ENCODE measurements at places on chromosomes 2 and 18.

DNA sequence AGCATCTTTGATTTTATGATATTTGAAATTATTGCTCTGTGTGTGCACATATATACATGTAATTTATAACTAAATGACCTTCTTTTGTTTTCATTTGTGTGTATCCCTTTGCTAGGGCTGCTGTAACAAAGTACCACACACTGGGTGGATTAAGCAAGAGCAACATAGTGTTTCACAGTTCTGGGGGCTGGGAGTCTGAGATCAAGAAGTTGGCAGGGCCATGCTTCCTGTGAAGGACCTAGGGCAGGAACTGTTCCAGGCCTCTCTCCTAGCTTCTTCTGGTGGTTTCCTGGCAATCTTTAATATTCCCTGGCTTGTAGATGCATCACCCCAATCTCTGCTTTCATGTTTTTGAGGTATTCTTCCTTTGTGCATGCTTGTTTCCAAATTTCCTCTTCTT, 1043.9 kb downstream of the TSN start:
- DNase-seq = no peak

DNA sequence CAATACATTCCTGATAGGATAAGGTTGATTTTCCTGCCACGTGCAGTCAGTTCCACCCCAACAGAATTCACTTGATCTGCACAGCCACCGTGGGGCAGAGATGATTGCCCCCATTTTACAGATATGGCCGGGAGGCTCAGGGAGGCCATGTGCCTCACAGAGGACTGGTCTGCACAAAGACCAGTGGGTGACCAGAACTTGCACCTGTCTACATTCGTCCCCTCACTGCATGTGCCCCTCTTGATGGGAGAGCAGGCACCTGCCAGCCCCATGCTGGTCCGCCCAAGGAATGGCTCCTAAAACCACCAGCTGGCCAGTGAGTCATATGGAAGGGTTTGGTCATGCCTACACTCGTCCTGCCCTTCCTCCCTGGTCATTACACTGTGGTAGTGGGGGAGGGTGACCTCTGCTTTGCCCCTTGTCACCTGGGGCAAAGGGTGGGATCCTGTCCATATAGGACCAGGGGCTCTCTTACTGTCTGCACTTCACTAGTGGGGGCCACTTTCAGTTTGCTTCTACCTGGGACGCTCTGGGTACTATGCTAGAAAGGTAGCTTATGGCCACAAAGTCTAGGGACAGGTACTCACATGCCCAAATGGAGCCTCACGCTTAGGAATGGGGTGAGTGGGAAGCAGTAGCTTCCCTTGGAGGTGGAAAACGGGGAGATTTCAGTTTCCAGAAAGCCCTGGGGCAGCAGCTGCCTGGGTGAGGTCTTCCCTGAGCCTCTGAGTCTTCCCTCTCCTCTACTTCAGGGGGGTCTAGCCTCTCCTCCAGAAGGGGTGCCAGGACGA, 14.7 kb downstream of the RRM2 start:
- no peak for DNase-seq

DNA sequence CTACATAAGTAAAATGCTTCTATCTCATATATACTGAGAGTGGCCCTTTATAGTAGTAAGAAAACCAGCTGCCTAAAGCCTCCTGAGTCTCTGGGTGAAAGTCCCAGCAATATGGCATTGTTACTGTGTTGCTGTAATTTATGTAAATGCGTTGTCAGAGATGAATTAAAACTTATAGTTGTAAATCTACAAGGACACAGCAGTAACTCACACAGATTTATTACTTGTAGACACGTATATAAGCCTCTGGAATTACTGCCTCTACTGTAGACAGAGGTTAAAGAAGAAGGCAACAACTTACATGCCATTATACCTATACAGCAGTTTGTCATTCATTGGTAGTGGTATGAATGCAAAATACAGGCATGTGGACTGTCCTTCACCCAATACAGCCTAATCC, 169.1 kb upstream of the BOD1L2 start:
- DNase-seq = no peak

DNA sequence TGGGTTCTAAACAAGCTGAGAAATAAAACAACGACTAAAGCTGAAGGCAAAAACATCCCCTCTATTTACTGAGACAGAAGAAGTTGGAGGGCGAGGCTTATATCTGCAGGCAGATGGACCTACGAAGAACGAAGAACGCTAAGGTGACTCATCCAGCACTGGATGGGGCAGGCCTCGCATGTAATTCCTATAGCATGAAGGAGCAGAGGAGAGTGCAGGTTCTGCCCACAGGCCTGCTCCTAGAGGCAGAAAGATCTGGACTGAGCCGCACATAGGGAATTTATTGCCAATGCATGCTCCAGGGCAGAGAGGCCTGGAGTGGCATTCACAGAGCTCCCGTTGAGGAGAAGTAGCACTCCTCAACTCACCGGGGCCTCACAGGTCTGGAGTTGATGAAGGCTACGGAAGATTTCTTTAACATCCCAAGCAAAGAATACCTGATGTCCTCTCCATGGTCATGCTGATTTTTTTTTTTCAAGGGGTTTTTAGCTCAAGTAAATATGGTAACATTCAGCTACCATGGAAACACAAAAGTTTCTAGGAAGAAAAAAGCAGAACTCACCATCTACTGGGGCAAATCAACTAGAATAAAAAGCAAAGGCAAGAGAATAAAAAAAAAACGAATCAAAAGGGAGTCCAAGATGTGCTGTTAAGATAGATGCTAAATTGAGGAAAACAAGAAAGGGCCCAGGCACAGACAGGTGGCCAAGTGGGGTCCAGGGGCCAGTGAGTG, 10.4 kb upstream of the METTL21A start:
- no peak for DNase-seq

DNA sequence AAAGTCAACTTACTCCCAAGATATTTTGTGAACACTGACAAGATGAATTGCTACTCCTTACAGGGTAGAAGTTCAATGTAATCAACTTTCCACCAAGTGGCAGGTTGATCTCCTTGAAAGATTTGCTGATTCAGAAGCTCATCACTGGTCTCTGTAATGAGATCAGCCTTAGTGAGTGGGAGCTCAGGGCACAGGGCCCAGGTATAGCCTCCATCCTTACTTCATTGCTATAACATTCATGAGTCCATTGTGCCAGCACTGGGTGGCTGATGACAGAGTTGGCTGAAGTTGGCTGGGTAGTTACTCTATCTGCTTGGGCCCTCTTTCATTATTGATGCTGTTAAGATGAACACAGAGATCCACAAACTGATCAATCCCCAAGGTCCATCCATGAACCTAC, 379.0 kb downstream of the IRS1 start:
- no peak for DNase-seq

GRCh38 chr2:29733213-29733612, 188.2 kb downstream of the ALK start:
- DNase-seq = no peak

DNA sequence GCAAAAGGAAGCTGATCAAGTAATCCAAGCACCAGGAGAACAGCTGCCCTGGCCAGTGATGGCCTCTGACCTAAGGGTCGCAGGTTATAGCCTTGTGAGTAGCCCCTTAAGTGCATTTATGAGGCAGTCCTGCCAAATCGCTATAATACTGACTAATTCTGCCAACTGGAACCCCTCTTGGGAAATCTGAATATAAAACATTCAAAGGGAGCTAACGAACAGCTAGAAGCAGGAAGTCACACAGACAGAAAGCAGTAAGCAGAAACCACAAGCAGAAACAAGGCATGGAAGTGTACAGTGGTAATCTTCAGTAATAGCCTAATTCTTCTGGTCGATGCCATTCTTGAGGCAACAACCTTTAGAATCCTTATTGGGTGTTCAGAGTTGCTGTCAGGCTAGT, 521.3 kb downstream of the METTL4 start:
- DNase-seq = no peak

- DNase-seq = no peak
Observed at GRCh38 chr2:66565291-66565690, 130.4 kb downstream of the MEIS1 start.

GRCh38 chr2:84212611-84213314, 246.3 kb downstream of the SUCLG1 start:
- no peak for DNase-seq

- no peak for DNase-seq
Observed at GRCh38 chr18:47882641-47883040, 47.8 kb downstream of the SMAD2 start.

GRCh38 chr2:55771612-55772011, 78.0 kb upstream of the PNPT1 start:
- no peak for DNase-seq

GRCh38 chr2:126901459-126901858, 2.8 kb downstream of the TEX51 start:
- DNase-seq = no peak

- no peak for DNase-seq
Observed at GRCh38 chr18:69935319-69936190, 12.1 kb downstream of the CD226 start.

- DNase-seq = peak; percentile 52
Observed at GRCh38 chr2:7672027-7672684, 754.9 kb downstream of the RNF144A start.

Measured in liver (tissue), 10 donors.